ENCODE measurements at places on chromosomes 4 and X. TPM values are rescaled to one million over a fixed set of nuclear protein-coding genes. Genes with fewer than 3 reads are reported as not detected.

GRCh38 chr4:128517739-128518510 lies 230.3 kb upstream of the PGRMC2 start:
- no peak for DNase-seq

DNA sequence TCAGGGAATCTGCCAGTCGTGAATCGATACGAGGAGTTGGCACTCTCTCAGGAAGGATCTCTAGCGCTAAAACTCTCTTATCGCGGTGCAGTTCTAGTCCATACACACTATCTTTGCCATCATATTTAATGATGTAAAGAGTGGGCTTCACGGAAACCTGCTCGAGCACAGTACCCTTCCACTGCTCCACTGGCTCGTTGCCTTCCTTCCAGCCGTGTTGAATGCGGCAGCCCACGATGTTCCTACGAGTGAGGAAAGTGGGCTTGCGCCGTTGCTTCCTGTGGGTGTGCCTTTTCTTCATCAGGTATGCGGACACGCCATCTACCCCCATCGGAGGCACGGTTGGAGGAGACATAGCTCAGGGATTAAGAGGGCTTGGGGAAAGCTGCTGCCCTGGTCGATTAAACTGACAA lies 661 bp downstream of the SPIN4 start:
- DNase-seq = no peak

GRCh38 chrX:74890676-74891430 lies 34.4 kb downstream of the NEXMIF start:
- DNase-seq = no peak

DNA sequence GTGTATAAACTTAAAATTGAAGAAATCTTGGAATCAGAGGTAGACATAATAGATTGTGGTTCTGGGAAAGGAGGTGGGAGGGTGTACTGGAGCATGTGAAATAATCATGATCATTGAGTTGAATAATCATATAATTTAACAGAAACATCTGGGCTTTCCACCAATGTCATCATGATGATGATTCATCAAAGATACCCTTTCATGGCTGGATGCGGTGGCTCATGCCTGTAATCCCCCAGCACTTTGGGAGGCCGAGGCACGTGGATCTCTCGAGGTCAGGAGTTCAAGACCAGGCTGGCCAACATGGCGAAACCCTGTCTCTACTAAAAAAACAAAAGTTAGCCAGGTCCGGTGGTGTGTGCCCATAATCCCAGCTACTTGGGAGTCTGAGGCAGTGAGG lies 6.7 kb upstream of the RUFY3 start:
- no peak for DNase-seq

- DNase-seq = no peak
These were observed 123.7 kb downstream of the ANAPC4 start for GRCh38 chr4:25500626-25501316.

DNA sequence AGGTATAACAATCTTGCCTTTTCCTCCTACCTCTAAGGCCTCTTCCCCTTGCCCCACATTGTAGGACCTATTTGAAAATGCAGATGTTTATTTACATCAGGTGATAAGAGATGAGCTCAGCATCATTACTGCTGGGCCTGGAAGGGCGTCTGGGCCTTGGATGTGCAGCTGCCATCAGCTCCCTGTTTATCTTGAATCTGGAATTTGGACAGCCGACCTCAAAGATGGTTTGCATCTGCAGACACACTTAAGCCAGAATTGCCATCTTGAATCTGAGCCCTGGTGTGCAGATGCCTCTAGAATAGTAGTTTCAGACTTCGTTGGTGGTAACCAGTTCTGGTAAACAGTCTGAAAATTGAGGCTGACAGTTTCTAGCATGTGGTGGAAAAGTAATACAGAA lies 59.0 kb downstream of the FAM193A start:
- no peak for DNase-seq

- DNase-seq = no peak
These were observed 67.7 kb upstream of the UGT2B4 start for GRCh38 chr4:69563424-69563823.

DNA sequence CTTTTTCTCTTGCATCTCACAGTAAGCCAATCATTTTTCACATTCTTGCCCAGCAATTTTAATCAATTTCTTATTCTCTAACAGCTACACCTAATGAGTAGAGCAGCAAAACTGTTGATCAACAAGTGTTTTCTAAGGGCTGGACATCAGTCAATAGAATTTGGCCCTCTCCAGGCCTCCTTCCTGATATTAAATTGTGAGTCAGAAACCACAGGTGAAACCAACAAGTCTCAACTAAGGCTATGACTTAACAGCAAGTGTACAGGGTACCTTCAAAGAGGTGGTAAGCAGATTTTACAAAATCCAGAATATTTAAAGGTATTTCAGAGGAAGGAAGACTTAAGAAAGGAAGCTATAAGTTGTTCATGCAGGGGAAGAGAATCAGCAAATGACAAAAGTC lies 156.5 kb upstream of the ARHGAP24 start:
- no peak for DNase-seq

- DNase-seq = no peak
These were observed 12.0 kb upstream of the DCHS2 start for GRCh38 chr4:154503598-154503997.

DNA sequence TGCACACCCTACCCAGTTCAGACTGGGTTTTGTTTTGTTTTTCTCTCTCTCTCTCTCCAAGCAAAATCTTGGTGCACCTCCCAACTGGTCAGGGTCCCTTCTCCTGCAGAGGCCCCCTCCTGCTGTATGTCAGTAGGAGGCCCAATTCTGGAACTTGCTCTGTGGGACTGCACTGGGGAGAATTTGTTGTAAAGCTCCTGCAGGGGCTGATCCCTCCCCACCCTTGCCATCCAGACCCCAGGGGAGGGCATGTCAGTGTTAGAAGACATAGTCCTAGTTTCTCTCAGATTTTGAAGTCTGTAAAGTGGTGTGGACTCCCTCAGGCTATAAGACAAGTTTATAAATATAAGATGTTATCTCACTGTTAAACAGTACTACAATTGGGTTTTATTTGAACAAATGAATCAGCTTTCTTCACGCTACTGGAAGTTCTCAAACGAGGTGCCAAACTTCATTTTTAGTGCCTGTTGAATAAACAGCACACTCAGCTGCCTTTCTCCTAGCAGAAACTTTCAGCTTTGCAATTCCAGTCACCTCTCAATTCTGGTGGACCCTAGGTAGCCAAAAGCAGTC lies 88.6 kb upstream of the FRMPD3 start:
- DNase-seq = no peak

ANKRD17 gene
- 58.5 TPM for total RNA-seq

SPANXD gene
- total RNA-seq = not detected
